Skin of body (tissue), 3 donors: ENCODE measurements at places on chromosomes 5 and 9.

DNA sequence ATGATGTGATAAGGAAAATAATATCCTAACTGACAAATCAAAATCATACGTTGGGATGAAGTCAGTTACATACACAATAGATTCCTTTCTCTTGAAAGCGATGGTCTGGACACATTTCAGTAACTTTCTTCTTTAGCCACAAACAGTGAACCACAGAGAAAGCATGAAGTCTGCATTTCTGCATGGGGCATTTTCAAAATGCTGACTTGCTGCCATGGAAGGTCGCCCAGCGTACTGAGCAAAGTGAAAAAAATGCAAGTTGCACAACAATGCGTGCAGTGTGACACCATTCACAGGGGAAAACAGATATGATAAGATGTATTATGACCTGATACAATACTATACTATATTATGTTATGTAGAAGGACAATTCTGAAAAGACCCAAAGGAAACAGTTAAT is 146.3 kb downstream of the SNX18 start:
- DNase-seq: peak; percentile 77

DNA sequence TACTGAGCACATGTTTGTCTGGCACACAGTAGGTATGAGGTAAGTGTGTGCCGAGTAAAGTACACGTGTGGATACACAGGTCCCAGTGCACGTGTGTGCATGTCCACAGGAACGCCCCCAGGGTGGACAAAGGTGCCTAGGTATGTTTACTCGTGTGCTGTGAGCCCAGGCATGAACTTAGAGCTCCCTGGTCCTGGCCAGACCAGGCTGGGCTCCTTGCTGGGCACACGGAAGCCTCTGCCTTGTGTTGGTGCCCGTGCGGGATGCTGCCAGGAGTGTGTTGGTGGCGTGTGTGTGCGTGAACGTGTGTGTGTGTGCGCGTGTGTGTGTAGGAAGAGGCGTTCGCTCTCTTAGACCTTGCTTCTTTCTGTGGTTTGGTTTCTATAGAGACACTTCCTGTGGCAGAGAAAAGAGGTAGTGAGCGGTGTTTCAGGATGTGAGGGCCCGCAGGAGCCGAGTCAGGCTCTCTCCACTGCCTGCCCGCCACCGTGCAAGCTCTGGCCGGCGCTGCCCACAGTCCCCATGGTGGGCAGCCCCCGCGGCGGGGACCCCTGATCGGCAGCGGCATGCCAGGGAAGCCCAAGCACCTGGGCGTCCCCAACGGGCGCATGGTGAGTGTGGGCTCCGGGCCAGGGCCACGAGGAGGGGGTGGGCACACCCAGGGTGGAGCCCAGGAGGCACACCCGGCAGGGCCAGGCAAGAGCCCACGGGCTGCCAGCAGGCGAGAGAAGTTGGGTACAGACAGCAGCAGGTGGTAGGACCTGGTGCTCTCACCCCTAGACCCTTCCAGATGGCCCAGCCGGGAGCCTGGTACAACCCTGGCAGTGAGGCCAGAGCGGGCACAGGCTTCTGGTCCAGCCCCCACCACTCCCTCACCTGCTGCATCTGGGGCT is at the start of gene RGS14:
TSS of gene RGS14 (plus strand) at position 466 of the 893 bp plus-strand sequence. CDS start at position 567, 101 bp downstream.
- DNase-seq: no peak

GRCh38 chr9:33458444-33458843 is 11.1 kb upstream of the AQP3 start:
- no peak for DNase-seq

- no peak for DNase-seq
Observed at GRCh38 chr5:136194576-136194975, 1.6 kb upstream of the SMIM32 start.

GRCh38 chr5:86565197-86565789 is 52.4 kb upstream of the COX7C start:
- no peak for DNase-seq
